ENCODE measurements at places on chromosomes 1 and 21.

DNA sequence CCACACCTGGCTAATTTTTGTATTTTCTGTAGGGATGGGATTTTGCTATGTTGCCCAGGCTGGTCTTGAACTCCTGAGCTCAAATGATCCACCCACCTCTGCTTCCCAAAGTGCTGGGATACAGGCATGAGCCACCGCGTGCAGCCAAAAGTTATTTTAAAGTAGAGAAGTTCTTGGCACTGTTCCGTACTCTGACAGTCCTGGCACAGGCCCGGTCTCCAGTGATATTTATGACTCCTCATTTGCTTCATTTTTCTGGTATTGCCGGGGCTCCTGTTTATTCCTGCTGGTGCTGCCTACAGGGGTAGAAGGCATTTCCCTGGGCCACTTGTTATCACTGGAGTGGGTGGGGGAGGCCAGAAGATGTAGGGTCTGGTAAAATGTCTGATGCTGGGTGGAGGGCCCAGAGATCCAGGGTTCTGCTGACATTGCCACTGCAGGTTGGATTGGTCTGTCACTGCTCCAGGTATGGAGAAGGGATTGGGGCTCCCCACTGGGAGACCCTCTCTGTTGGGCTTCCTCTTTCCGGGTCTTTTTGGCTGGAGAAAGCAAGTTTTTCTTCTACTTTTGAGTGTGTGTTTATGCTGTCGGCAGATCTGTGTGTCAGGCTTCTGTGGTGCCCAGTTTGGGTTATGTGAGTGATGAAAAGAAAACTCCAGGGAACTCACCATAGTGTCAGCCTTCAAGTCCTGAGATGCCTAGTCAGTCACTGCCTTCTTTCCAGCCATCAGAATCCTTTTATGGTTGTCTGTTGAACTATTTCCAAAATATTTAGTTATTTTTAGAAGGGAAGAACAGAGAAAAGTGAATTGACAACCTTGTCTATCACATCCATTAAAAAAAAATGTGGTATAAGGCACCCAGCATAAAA lies 4.5 kb downstream of the MROH7 start:
- no peak for DNase-seq

DNA sequence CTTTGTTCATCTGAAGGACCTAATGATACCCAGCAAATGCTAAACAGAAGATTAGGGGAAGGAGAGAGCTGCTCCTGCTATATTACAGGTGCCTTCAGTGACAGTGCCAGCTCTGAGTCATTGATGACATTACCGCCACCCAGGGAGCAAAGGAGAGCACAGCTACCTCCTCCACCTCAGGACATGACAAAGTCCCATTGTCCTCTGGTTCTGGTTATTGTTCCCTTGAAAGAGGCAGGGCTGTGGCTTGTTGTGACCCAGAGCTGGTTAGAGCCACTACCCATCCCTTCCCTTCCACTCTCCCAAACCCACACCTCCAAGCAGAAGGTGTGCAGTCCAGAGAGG lies 363.5 kb upstream of the DUSP10 start:
- DNase-seq = no peak

- DNase-seq = peak; percentile 56
These were observed 30.5 kb downstream of the BATF3 start for GRCh38 chr1:212669102-212669501.

DNA sequence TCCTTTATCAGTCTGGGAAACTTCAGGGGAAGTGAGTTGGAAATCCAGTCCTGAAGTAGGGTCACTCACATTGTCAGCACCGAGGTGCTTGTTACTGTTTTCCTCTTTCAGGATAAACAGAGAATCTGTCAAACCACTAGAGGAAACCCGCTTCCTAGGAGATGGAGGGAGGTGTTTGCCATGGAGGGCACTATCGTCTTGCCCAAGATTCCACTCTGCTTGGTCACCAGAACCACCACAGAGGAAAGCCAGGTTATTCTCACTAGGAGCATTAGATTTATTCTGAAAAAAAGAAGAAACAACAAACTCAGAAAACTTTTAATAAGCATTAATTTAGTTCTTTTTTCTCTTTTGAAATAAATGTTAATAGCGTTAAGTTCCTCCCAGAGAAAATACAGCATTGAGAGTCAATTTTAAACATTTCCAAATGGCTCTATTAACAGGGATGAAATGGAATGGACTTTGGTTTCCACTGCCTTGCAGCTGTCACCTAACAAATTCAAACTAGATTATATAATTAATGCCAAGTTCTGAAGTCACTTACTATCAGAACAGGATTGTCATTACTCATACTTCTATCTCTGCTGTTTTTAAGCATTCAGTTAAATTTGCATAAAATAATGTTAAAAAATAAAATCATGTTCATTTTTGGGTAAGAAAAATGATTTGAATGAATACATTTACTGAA lies 242.8 kb downstream of the CRB1 start:
- DNase-seq = no peak

GRCh38 chr1:46081619-46082018 lies 50.8 kb downstream of the PIK3R3 start:
- no peak for DNase-seq

GRCh38 chr1:63663873-63664272 lies 70.7 kb downstream of the PGM1 start:
- no peak for DNase-seq

- peak; percentile 68 for DNase-seq
These were observed 170.2 kb upstream of the NFIA start for GRCh38 chr1:60911966-60912697.
